ENCODE measurements at places on chromosomes 6 and 20. TPM values are rescaled to one million over a fixed set of nuclear protein-coding genes. Genes with fewer than 3 reads are reported as not detected.

The KCNB1 gene
- 2.2 TPM for total RNA-seq

The GMPR gene
- 4.5 TPM for total RNA-seq

- no peaks in the 10 kb centered on the region for H3K27me3 ChIP-seq
- no peak overlapping the region for H3K4me3 ChIP-seq
- H3K36me3 ChIP-seq, result no peaks in the 10 kb centered on the region
- no peak for DNase-seq
- H3K27ac ChIP-seq, result no peak overlapping the region
These were observed 81.7 kb upstream of the NFATC2 start for GRCh38 chr20:51624157-51624731.

DNA sequence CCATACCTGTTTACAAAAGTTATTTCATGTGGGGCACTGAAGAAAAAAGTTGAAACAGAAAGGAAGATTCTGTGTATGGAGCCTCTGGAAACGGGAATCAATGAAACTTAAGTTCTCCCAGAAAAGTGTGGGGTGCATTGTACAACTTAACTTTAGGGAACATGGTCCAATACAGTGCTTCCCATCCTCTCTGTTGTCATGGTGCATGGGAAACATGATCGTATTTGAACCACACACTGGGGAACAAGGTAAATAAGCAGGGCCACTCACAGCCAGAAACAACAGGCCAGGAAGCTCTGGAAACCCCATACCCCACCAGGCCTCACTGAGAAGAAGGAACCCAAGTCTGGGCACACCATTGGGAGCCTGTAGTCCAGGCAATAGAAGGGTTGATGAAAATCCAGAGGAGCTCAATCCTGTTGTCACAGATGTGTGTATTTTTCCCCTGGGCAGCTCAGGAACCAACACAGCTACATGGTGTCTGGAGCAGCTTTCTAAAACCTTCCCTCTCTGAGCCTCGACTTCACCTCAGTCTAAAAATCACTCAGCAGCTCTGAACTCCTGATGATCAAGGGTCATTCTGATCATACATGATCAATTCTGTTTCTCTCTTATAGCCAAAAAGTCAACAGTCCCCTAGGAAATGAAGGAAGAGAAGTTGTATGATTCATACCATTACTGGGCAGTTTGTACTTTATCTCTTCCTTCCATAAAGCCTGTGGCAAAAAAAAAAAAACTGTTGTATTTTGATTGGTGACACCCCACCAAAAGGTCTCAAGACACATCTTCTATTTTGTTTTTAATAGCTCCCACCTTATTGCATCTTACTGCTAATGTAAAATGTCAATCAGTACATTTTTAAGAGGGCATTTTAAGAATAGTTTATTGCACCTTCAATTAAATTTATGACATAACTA lies 198.5 kb upstream of the TAB2 start:
- no peaks in the 10 kb centered on the region for H3K4me1 ChIP-seq
- H3K27ac ChIP-seq, result no peak overlapping the region
- no peak overlapping the region for H3K4me3 ChIP-seq

GRCh38 chr6:28777147-28777461 lies 146.7 kb downstream of the TRIM27 start:
- no peak for DNase-seq
- H3K27ac ChIP-seq, result no peak overlapping the region
- peaks cover 7% of the 10 kb centered on the region for H3K27me3 ChIP-seq
- no peaks in the 10 kb centered on the region for H3K36me3 ChIP-seq
- no peaks in the 10 kb centered on the region for H3K4me1 ChIP-seq
- H3K4me3 ChIP-seq, result no peak overlapping the region

DNA sequence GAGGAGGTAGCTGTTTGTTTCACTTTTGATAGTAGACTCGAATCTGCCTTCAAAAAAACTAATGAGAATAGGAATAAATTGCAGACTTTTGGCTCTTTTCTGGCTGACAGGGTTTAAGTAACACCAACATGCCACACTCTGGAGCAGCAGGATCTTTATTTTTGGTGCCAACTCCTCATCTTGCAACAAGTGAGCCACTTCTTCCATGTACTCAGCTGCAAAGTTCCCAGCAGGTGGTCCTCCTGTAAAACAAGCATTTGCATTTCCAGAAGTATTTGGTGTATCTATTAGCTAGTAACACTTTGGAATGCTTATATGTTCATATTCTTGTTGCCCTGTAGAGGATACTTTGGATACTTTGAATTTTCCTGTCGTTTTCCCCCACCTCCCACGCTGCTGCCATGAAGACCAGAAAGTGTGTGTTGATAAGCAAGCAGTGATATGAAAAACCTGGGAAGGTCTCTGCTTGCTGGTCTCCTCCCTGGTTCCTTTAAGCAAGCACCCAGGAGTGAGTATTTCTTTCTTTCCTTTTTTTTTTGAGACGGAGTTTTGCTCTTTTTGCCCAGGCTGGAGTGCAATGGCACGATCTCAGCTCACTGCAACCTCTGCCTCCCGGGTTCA lies 1.0 kb downstream of the ARMH2 start:
- no peaks in the 10 kb centered on the region for H3K36me3 ChIP-seq
- no peak overlapping the region for H3K27ac ChIP-seq
- no peak for DNase-seq
- H3K27me3 ChIP-seq, result no peaks in the 10 kb centered on the region

Data from right lobe of liver (tissue), 6 donors.